Osteocyte (in vitro differentiated cells): ENCODE measurements at places on chromosomes 12 and 14. TPM values are rescaled to one million over a fixed set of nuclear protein-coding genes. Genes with fewer than 3 reads are reported as not detected.
A peak's percentile ranks its signal among the peaks of the same experiment; 100 is the strongest.

DNA sequence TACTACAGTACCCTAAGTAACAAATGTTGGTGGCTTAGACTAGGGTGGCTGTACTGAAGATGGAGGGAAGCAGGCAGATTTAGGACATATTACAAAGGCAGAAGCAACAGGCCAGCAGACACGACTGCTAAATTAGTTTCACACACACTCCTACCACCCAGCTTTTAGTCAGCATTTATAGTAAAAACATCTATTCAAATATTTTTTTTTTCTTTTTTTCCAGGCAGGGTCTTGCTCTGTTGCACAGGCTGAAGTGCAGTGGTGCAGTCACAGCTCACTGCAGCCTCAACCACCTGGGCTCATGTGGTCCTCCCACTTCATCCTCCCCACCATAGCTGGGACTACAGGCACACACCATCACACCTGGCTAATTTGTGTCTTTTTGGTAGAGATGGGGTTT, 72.9 kb downstream of the CDK17 start:
- no peak for DNase-seq

DNA sequence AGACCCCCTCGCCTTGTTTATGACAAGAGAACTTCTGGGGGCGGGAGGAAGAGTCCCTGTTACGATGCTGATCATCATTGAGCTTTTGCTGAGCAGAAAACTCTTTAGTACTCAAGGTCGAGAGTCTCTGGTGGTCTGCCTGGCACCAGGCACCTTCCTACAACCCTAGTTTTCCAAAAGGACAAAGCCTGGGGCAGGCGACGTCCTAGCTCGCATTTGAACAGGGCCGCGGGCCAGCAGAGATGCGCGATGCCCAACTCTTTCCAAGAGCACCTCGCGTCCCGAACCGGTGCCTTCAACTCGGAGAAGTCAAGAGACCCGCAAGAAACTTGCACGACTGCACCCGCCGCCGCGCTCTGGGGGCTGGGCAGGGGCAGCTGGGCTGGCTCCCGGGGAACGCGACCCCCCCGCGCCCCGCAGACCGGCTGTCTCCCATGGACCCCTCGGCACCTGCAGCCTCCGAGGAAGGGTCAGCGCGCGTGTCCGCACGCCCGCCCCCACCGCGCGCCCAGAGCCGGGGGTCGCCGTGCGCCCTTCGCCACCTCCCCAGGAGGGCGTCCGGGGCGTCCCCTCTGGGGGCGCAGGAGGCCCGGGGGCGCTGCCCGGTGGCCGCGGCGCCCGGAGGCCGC, 377 bp upstream of the BCL7A start:
- DNase-seq = no peak

DNA sequence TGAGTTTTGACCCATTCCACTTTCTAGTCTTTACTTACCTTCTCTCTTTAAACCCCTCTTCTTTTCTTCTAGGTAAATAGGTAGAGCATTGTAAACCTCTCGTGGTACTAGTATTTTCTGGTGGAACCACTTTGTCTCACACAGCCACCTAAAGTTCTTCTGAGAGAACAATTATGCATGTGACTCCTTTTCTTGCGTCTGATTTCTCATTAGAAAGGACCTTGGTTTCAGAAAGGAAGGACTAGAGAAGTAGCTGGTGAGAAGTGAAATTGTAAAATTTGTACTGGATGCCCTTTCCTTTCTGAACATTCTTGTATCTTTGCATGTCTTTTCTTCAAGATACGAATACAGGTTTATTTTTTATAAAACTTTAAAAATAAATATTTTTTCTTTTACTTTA, 99.0 kb downstream of the NUBPL start:
- no peak for DNase-seq

- DNase-seq = no peak
Observed at GRCh38 chr12:12273291-12273957, 6.6 kb upstream of the LRP6 start.

GRCh38 chr14:76894308-76894707, 68.1 kb downstream of the LRRC74A start:
- no peak for DNase-seq

GRCh38 chr14:96274543-96274942, 18.5 kb downstream of the BDKRB1 start:
- peak; percentile 54 for DNase-seq

DNA sequence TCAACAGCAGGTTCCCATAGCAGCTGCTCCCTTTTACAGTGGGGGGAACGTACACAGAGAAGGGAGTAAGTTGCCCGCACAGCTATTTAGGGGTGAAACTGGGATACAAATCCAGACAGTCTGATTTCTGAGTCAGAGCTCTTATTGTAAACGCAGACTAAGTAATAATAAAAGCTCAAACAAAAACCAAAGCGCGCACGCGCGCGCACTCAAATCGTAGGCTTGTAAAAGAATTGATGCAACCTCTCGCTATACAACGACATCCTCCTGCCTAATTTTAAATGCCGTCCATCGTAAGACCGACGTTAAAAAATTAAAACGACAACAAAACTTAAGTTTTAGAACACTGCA, 747 bp upstream of the DACT1 start:
- DNase-seq = no peak

GRCh38 chr14:93081876-93082570, 33.7 kb downstream of the ITPK1 start:
- DNase-seq = no peak

DNA sequence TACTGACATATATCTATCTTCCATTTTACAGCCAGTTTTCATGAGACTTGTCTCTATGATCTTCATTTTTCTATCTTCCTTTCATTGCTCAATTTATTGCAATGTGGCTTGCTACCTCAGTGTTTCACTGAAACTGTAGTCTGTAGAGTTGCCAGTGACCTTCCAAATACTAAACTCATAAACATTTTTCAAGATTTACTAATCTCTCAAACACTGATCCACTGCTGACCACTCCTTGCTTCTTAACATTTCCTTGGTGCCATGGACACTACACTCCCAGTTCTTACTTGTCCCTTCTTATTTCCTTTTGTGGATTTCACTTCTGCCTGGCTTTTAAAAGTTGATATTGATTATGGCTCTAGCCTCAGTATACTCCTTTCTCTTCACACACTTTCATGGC, 95.4 kb upstream of the SLCO1C1 start:
- no peak for DNase-seq

GRCh38 chr14:23929822-23930294, 23.7 kb upstream of the DHRS4 start:
- DNase-seq = peak; percentile 91

GRCh38 chr12:26109343-26109881, 15.4 kb downstream of the BHLHE41 start:
- DNase-seq = no peak

- no peak for DNase-seq
Observed at GRCh38 chr12:111976291-111976690, 36.7 kb downstream of the TMEM116 start.

- DNase-seq = peak; percentile 97
Observed at GRCh38 chr12:6937481-6938352, 5.9 kb upstream of the RNU7-1 start.

DNA sequence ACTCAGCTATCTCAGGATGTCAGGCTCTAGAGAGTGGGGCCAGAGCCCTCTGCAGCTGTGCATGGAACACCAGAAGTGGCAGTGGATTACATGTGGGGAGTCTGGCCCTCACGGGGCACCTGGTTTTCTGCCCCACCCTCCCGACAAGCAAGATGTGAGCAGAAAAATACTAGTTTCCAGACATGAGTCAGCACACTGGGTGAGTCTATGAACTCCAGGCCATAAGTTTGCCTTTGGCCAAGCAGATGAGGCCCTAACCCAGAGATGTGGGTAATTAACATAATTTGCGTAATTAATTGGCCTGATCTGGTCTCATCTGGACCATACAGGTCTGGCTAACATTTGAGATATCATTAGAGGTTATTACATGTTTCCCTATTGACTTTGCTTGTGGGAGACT, 37.7 kb upstream of the SLC24A4 start:
- no peak for DNase-seq

DNA sequence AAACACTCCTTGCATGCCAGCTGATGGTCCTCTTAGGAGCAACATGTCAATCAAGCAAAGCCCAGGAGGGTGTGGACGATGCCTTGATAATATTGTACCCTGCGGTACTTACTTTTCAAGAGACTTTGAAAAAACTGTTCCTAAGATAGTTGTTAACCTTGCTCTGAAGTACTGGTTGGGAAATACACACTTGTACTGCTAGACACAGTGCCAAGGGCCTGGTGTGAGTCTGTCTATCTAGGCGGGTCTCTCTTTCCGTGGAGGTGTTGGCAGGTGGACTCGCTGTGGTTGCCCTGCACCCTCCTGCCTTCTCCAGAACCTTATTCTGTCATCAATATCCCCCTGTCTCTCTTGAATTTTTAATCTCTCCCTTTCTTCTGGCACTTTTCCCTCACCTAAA, 189.4 kb downstream of the NRXN3 start:
- DNase-seq = no peak

- DNase-seq = no peak
Observed at GRCh38 chr12:112370199-112370598, 12.0 kb downstream of the HECTD4 start.

DNA sequence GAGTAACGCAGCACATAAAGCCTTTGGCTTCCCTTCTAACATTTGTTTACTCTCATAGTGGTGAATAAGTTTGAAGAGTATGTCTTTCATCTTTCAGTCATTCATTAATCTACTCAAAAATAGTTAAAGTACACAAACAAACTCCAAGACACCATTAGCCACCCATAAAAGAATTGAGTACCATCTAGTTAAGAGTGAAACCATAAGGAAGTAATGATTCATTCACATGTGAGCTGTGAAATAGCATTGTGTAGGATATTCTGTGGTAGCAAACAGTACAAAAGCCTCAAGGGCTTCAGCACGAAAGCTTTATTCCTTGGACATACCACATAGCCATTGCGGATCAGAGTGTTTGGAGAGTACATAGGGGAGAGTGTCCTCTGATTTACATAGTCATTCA, 13.9 kb downstream of the SYT1 start:
- no peak for DNase-seq

DNA sequence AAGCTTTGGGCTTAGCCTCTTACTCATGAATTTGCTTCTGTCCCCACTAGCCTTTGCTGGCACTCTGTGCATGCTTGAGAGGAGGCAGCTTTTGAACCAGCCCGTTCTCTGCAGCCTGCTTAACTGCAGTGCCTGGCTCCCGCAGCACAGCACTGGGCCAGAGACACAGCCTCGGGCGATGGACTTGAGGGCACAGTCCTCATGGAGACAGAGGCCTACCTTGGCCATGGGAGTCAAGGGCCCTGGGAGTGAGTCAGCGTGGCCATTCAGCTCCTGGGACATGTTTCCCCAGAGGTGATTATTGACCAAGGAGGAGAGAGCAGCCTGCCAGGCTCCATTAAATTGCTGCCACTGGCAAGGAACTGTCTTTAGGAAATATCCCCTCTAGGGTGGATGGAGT, 93.5 kb downstream of the SMOC1 start:
- DNase-seq = no peak

- DNase-seq = no peak
Observed at GRCh38 chr12:116708826-116709756, 28.8 kb downstream of the SPRING1 start.

The PGF gene
- 3.5 and 3.9 TPM in 2 replicates for total RNA-seq

The RPS26 gene
- 25.0 and 25.3 TPM in 2 replicates for total RNA-seq

The PIWIL1 gene
- total RNA-seq = not detected in 2 replicates

The CRACR2A gene
- 0.08 and 0.13 TPM in 2 replicates for total RNA-seq

The SSPN gene
- 19.2 and 23.3 TPM in 2 replicates for total RNA-seq
